Esophagus squamous epithelium (tissue), 5 donors: ENCODE measurements at places on chromosomes 7 and 10.

- no peak overlapping the region for H3K4me3 ChIP-seq
- no peaks in the 10 kb centered on the region for H3K36me3 ChIP-seq
- peaks cover 48% of the 10 kb centered on the region for H3K4me1 ChIP-seq
- DNase-seq = no peak
- H3K27me3 ChIP-seq = no peaks in the 10 kb centered on the region
Measured at GRCh38 chr10:78774999-78775711, 293.6 kb upstream of the ZMIZ1 start.

DNA sequence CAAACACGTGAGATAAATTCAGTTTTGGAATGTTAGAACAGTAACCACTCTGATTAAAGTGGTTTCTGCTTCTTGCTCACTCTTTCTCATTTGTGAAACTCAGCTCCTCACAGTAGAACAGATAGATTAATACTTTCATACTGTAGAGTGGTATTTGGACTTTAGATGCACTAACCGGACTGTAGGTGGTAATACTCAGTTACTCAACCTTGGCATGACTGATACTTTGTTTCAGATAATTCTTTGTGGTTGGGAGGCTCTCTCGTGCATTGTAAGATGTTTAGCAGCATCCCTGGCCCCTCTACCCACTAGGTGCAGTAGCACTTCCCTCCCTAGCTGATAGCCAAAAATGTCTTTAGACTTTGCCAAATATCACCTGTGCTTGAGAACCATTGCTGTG lies 37.6 kb downstream of the MCU start:
- no peak for DNase-seq
- H3K27ac ChIP-seq = no peak overlapping the region
- no peak overlapping the region for H3K4me3 ChIP-seq
- H3K4me1 ChIP-seq = no peaks in the 10 kb centered on the region
- no peaks in the 10 kb centered on the region for H3K27me3 ChIP-seq
- no peaks in the 10 kb centered on the region for H3K36me3 ChIP-seq

- peaks cover 44% of the 10 kb centered on the region for H3K27me3 ChIP-seq
- H3K4me3 ChIP-seq = no peak overlapping the region
- DNase-seq = no peak
Measured at GRCh38 chr7:129150199-129150996, 5.9 kb downstream of the TSPAN33 start.

- no peaks in the 10 kb centered on the region for H3K36me3 ChIP-seq
- H3K27ac ChIP-seq = no peak overlapping the region
- DNase-seq = no peak
- no peaks in the 10 kb centered on the region for H3K4me1 ChIP-seq
- no peaks in the 10 kb centered on the region for H3K27me3 ChIP-seq
Measured at GRCh38 chr10:122530177-122530576, 30.4 kb upstream of the DMBT1 start.

DNA sequence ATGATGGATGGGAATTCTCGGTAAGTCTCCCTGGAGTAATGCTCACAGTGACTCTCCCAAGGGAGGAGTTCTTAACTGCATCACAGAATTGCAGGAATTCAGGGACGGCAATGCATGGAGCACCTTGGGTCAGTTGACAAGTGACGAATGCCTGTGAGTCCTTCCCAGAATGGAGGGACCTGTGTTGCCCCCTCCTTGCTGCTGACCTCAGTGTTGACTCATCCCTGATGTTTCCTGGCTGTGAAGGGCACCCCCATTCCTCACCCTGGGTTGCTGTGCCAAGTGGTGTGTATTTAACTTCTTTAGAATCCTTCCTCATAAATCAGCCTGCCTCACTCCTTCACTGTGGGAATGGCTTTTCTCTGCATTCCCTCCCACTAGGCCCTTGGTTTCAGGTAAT lies 98.9 kb downstream of the LRMDA start:
- no peaks in the 10 kb centered on the region for H3K36me3 ChIP-seq
- DNase-seq = no peak
- H3K27ac ChIP-seq = no peak overlapping the region
- H3K27me3 ChIP-seq = no peaks in the 10 kb centered on the region
- H3K4me1 ChIP-seq = no peaks in the 10 kb centered on the region

DNA sequence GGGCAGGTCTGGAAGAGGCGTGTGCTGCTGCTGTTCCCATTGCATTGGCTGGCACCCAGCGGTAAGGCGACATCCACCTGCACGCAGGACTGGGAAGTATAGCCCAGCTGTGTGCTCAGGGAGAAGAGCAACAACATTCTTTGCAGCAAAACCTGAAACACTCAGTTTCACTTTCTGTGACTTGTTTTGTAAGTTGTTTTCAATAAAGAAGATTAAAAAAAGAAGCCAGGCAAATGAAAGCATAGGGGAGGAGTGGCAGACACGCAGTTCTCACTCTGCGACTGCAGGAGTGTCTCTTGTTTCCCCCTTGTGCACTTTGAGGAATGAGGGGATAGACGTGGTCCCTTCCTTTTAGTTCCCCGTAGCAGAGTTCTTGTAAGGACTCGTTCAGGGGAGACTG lies 5.8 kb downstream of the FBH1 start:
- no peak overlapping the region for H3K27ac ChIP-seq
- H3K4me3 ChIP-seq = no peak overlapping the region
- no peak for DNase-seq
- H3K4me1 ChIP-seq = peaks cover 6% of the 10 kb centered on the region
- peaks cover 56% of the 10 kb centered on the region for H3K36me3 ChIP-seq

DNA sequence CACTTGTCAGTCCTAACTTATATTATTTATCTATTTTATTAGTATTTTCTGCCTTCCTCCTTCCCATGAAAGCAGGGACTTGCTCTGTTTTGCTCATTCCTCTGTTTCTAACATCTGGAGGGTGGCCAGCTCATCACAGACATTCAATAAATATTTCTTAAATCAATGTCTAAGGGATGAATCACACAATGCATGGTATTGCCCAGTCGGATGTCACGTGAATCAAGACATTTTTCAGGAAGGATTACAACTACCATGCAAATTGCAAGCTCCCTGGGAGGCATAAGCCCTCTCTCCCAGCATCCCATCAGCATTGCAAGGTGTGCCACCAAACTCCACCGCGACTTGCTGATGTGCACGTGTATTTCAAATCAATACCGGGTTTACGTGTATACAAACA lies 146.6 kb upstream of the RNF32 start:
- no peak overlapping the region for H3K4me3 ChIP-seq
- DNase-seq = no peak
- H3K27me3 ChIP-seq = no peaks in the 10 kb centered on the region

GRCh38 chr10:38038932-38039245 lies 28.4 kb downstream of the ZNF33A start:
- H3K4me1 ChIP-seq = no peaks in the 10 kb centered on the region
- H3K27me3 ChIP-seq = no peaks in the 10 kb centered on the region
- no peak for DNase-seq
- no peak overlapping the region for H3K27ac ChIP-seq
- no peaks in the 10 kb centered on the region for H3K36me3 ChIP-seq

GRCh38 chr7:114791771-114792170 lies 130.1 kb upstream of the MDFIC start:
- H3K27ac ChIP-seq = no peak overlapping the region
- DNase-seq = no peak
- no peaks in the 10 kb centered on the region for H3K36me3 ChIP-seq
- H3K4me1 ChIP-seq = no peaks in the 10 kb centered on the region

DNA sequence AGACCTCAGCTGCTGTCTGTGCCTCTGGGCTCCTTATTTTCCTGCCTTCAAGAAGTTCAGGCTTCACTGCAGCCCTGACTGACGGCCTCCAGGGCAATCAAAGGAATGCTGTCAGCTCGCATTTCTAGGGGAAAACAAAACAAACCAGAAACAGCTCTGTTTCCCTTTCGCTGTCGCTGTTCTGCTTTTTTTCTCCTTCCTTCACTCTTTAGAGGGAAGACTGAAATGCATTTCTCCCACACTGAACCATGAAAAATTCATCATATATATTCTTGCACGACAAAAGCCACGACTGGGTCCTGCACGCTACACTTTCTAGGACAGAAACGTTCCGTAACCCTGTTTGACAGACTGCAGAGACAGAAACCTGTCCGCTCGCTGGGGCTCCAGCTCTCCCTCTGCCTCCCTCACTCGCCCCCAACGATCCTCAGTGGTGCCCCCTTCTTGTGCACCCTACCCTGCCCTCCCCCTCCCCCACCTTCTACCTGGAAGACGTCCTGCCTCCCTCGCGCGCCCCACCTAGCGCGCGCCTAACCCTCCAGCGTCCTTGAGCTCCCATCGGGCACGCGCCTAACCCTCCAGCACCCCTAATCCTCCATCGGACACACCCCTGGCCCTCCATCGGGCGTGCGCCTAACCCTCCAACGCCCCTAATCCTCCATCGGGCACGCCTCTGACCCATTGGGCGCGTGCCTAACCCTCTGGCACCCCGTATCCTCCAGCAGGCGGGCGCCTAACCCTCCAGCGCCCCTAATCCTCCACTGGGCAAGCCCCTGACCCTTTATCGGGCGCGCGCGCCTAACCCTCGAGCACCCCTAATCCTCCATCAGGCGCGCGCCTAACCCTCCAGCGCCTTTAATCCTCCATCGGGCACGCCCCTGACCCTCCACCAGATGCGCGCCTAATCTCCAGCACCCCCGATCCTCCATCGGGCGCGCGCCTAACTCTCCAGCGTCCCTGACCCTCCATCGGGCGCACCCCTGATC lies 37.1 kb downstream of the SVOPL start:
- H3K27ac ChIP-seq = no peak overlapping the region
- H3K4me1 ChIP-seq = peaks cover 12% of the 10 kb centered on the region
- H3K4me3 ChIP-seq = peak overlapping the region; percentile 58
- no peak for DNase-seq
- H3K36me3 ChIP-seq = no peaks in the 10 kb centered on the region

DNA sequence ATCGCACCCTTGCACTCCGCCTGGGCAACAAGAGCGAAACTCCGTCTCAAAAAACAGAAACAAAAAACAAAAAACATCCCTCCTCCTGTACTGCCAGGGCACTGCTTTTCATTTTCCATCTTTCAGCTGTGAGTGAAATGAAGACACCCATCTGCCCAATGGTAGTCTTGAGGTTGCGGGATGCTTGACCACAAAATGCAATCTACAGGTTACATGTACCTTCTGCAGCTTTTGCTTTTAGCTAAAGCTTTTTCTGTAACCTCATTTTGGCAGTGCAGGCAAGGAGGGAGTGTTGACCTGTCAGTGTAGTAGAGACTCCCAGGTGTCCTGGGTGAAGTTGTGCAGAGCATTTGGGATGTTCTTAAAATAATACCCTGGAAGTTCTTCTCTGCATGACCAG lies 476.5 kb downstream of the CALN1 start:
- no peak overlapping the region for H3K27ac ChIP-seq
- no peak for DNase-seq
- no peaks in the 10 kb centered on the region for H3K36me3 ChIP-seq
- no peaks in the 10 kb centered on the region for H3K4me1 ChIP-seq

GRCh38 chr7:103380395-103381191 lies 33.1 kb downstream of the PSMC2 start:
- no peak overlapping the region for H3K4me3 ChIP-seq
- no peaks in the 10 kb centered on the region for H3K27me3 ChIP-seq
- no peak for DNase-seq
- H3K4me1 ChIP-seq = no peaks in the 10 kb centered on the region
- H3K36me3 ChIP-seq = no peaks in the 10 kb centered on the region

DNA sequence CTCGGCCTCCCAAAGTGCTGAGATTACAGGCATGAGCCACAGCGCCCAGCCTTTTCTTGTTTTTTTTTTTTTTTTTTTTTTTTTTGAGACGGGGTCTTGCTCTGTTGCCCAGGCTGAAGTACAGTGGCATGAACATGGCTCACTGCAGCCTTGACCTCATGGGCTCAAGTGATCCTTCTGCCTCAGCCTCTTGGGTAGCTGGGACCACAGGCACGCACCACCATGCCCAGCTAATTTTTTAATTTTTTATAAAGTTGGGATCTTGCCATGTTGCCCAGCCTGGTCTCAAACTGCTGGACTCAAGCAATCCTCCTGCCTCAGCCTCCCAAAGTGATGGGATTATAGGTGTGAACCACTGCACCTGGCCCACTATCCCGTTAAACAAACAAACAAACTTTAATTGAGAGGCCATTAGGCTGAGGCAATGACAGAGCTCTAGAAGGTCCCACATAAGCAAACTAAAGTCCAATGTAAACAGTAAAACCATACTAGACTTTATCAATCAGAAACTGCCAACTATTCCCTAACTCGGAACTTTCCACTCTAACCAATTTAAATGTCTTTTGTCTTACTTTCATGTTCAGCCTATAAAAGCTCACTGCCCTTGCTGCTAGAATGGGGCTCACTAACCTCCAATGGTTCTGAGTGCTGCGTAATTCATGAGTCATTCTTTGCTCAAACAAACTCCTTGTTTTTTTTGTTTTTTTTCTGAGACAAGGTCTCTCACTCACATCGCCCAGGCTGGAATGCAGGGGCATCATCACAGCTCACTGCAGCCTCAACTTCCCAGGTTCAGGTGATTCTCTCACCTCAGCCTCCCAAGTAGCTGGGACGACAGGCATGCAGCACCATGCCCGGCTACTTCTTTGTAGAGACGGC lies 1.9 kb downstream of the DHX32 start:
- no peaks in the 10 kb centered on the region for H3K27me3 ChIP-seq
- H3K4me1 ChIP-seq = no peaks in the 10 kb centered on the region
- H3K4me3 ChIP-seq = no peak overlapping the region
- no peak overlapping the region for H3K27ac ChIP-seq
- DNase-seq = no peak
- peaks cover 51% of the 10 kb centered on the region for H3K36me3 ChIP-seq

- no peaks in the 10 kb centered on the region for H3K36me3 ChIP-seq
- H3K4me1 ChIP-seq = peaks cover 55% of the 10 kb centered on the region
- peak overlapping the region; percentile 25 for H3K27ac ChIP-seq
- peak overlapping the region; percentile 31 for H3K4me3 ChIP-seq
- no peaks in the 10 kb centered on the region for H3K27me3 ChIP-seq
Measured at GRCh38 chr7:151851782-151852181, 25.1 kb downstream of the PRKAG2 start.

DNA sequence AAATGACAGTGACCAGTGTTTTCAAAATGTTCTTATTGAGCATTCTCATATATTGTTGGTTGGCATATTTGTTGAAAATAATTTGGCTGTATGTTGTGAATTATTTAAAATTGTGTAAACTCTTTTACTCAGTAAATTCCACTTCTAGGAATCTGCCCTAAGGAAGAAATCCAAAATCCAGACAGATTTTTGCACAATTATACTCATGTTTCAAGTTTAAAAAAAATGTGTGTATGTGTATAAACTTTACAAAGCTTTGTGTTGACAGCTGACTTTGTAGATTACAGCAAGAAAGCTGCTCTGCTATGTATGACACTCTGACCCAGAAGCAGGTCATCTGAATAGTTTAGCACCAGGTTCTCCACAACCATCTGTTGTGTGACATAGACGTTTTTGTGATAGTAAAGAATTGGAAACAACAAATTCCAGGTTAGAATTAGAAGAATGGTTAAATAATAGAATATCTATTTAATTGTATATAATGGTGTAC lies 21.6 kb downstream of the KIFBP start:
- no peak for DNase-seq
- H3K4me1 ChIP-seq = no peaks in the 10 kb centered on the region
- H3K27me3 ChIP-seq = no peaks in the 10 kb centered on the region

GRCh38 chr7:137943132-137943551 lies 58.7 kb downstream of the CREB3L2 start:
- no peak for DNase-seq
- no peaks in the 10 kb centered on the region for H3K36me3 ChIP-seq
- H3K27me3 ChIP-seq = no peaks in the 10 kb centered on the region
- no peak overlapping the region for H3K4me3 ChIP-seq
- peaks cover 44% of the 10 kb centered on the region for H3K4me1 ChIP-seq
